ENCODE measurements at places on chromosomes 11 and 22. TPM values are rescaled to one million over a fixed set of nuclear protein-coding genes. Genes with fewer than 3 reads are reported as not detected.

SORL1 gene
- 78.1 TPM for total RNA-seq

TSPAN32 gene
- not detected for total RNA-seq

MS4A4A gene
- not detected for total RNA-seq

TMPRSS13 gene
- total RNA-seq, result 1.1 TPM

SERHL2 gene
- 0.37 TPM for total RNA-seq
